ENCODE measurements at places on chromosomes 4 and X.

- DNase-seq = no peak
These were observed 408.2 kb downstream of the BCOR start for GRCh38 chrX:39689376-39690104.

DNA sequence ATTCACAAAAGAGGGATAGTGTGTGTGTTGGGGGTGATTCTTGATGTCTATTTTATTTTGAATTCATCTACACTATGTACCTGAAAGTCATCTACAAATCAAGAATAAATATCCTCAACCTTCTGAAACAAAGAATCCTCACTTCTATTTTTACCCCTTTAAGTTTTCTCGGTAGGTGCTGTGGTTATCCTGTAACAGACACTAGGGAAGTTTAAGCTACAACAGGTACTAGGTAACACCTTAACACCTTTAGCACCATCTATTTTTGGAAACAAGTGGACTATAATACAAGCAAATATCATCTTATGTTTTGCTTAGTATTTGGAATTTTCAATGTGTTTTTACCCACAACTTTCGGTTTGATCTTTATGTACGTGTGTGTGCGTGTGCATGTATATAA is 12.0 kb upstream of the BDH2 start:
- DNase-seq = no peak

DNA sequence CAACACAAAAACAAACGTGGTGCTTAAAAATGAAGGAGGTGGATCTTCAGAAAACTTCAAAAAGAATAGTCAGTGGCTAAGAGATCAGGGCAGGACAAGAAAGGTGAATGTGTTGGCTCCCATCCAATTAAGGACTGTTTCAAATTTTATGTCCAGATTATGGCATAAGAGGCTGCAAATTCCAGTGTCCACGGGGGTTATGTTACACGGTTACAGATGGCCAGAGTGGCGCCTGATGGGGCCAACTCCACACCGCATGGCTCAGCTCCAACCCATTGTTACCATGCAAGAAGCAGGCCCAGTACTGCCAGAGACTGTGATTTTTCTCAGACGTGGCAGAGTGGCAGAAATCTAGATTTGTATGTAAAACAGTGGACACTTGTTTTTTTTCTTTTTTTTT is 168.4 kb upstream of the TENM3 start:
- no peak for DNase-seq

DNA sequence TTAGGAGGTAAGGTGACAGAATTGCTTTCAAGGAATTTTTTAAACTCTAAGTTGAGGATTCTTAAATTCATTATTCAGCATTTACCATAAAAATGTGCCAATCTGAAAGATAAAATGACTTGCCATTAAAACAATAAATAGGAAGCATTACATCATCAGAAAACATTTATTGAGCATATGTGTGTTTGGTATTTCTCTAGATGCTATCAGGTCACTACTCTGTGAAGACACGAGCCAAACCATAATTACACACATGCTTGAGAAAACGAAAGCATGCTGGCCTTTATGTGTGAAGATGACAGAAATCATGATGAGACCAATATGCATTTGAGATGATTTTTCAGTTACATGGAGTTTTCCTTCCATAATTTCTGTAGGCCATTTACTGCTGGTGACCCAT is 12.3 kb upstream of the IL21 start:
- DNase-seq = no peak

GRCh38 chrX:22203186-22203585 is 69.5 kb upstream of the CBLL2 start:
- peak; percentile 33 for DNase-seq

Data from DMS 273 treated with DMSO at 0.1 percent for 48 hours (cell line).